Testis (tissue), 5 donors: ENCODE measurements at places on chromosomes 5 and 9.

DNA sequence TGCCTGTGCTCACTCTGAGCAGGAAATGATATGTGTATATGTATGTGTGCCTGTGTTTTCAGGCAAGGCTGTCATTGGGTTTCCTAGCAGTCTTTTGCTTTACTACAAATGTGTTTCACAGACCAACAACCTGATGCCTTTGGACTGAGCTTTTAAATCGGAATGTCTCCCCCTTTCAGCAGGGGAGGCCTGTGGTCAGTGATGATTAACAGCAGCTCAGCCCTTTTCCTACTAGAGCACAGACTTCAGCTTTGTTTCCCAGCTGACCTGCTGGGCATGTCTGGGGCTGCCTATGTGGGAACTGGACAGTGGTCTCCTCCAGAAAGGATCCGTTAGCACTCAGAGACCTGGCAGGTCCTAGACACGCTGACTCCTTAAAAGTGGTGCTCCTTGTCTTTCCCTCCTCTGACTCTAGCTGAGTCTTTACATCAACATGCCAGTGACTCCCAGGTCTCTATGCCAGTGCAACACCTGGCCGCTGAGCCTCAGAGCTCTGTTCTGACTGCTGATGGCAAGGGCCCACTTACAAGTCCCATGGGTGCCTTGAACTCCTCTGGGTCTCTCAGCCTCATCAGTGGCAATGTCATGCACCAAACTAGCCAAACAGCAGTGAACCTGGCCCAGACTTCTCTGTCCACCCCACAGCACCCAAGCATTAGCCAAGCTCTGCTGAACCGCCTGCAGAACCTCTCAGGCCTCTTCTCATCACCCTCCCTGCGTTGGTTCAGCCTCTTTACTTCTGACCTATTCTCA, 7.7 kb downstream of the MACROH2A1 start:
- DNase-seq, result no peak

GRCh38 chr5:158375531-158375930, 516.6 kb upstream of the CLINT1 start:
- no peak for DNase-seq

GRCh38 chr5:28516722-28517121, 1478.3 kb upstream of the CDH9 start:
- DNase-seq, result no peak

DNA sequence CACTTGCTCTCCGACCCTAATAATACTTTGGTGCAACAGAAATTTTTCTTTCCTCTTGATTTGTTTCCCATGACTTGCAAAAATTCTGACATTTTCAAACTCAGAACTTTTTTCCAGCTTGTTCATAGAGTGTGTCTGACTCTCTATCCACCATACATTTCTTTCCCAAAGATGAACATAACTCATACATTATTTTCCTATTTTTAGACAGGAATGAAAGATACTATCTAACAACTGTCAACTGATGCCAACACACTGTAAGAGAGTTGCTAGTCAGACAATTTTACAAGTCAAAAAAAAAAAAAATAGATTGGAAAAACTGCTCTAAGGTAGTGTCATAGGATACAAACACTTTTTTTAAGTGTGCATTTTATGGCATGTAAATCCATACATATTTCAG, 1001.0 kb upstream of the WWC1 start:
- DNase-seq, result no peak

GRCh38 chr9:122810306-122810946, 10.5 kb downstream of the OR1K1 start:
- peak; percentile 75 for DNase-seq

GRCh38 chr5:8458038-8458383, 589.1 kb downstream of the MTRR start:
- DNase-seq, result peak; percentile 28

- no peak for DNase-seq
Measured at GRCh38 chr5:180389252-180390101, 36.3 kb upstream of the GFPT2 start.

DNA sequence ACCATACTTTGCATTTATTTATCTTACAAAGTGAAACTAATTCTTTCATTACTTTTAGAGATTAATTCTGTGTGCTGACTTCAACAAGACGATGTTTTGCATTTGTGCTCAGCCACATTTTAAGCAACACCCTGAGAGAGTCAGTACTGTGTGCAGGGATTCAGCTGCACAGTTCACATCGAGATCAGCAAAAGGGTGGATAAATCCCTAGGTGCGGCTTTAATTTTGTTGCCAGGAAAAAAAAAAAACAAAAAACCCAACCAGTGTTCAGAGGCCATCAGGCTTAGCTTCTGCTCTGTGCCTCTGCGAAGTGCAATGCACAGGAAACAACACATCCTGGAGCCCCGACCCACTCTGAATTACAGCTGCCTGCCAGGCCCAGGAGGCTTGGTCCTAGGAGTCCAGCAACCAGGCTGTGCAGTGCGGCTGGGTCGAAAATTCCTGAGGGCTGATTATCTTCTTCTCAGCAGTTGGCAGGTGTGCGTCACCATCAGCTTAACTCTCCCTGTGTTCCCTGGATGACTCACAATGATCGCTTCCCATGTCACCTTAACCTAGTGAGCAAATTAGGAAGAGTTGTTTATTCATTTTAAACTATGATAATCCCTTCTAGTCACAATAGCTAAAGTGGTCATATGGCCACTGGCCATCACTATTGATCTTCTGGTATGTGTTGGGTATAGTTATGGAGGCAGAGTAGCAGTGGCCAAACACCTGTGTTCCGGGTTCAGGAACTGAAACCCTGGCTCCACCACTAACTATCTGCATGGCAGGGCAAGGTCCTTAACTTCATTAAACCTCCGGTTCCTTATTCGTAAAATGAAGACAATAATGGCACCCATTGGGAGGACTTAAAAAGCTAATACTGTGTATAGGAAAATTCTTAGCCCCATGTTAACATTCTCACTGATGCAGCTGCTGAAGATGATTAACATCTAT, 31.2 kb upstream of the NDUFB6 start:
- peak; percentile 21 for DNase-seq

DNA sequence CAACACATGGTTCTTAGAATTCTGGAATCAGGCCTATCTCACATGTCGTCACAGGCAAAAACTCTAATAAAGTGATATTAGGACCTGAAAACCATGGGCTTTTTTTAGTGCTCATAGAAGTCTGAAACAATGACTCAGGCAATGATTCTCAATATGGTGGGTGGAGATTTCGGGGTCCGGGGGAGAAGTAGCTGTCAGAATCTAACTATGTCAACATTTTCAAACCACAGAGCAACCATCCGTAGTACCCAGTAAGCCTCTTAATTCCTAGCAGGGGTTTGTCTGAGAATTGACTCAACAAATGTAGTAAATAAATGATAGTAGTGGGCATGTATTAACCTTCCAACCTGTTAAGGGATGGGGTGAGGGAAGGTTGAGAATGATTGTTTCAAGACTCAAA, 2.6 kb downstream of the AMACR start:
- no peak for DNase-seq

DNA sequence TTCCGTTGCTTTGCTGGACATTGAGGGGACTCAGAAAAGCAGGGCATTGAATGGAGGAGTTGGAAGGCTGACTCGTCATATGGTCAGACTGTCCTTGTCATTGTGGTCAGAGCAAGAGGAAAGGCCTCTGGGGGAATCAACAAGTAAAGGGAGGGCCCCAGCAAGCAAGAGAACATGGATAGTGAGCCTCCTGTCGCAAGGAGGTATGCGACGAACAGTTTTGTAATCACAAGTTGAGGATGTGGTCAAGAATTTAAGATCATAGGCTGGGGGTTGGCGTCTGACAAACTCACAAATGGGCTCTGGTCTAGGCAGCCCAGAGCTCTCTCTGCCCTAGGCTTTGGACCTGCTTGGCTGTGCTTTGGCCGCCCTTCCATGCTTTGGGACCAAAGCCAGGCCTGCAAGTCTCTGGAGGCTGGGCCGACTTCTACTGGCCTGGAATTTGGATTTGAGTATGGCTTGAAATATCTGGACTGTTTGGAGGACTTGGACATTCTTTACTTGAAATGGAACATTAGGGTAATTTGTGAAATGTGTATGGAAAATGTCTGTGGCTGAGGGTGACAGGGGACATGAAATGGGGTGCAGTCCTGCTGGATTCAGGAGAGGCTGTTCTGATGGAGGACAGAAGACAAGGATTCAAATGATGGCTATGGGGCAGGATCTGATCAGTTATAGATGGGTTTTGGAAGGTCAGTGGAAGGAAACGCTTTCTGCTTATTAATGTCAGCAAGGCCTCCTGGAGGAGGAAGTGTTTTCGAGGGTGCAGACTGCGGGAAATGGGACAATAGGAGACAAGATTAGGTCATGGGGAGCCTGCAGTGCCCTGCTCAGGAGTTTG, 19.2 kb upstream of the NDST1 start:
- peak; percentile 72 for DNase-seq

GRCh38 chr9:27818348-27818747, 245.1 kb upstream of the C9orf72 start:
- no peak for DNase-seq

DNA sequence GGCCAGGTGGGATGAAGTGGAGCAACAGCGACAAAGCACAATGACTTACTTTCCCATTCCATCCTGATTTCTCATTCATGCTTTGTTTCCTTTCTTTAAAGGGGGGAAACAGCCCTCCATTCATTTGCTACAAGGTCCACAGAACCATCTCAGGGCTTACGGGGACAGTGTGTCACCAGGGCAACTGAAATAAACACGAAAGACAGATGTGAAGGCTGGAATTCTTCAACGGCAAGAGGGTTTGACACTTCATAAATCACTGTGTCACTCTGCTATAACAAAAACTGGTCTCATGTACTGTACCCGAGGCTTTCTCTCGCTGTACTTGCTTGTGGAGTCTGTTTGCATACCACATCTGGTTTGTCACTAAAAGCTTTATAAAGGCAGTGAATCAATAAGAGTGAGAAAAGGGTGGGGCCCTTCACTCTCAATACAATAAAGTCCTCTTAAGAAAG, 150.8 kb downstream of the EFNA5 start:
- no peak for DNase-seq

DNA sequence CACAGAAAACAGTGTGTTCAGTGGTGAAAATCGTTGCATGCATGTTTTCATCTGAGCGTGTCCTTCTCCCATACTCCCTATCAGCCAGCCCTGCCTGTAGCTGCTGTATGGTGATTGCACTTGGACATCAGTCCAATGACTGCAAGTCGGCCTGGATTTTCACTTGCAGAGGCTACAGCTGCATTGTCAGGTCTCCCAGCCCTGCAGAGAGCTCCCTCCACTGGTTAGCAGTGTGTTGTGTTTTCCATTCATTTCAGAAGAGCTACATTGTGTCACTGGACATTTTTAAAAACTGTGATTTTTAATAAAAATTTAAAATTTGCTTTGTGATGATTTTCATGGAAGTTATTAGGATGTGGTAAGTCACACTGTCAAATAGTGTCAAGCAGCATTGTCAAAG, 96.6 kb downstream of the SYK start:
- DNase-seq, result no peak

- no peak for DNase-seq
Measured at GRCh38 chr5:17463653-17464052, 34.4 kb upstream of the TAF11L2 start.

- no peak for DNase-seq
Measured at GRCh38 chr5:9183992-9184391, 361.9 kb downstream of the SEMA5A start.

DNA sequence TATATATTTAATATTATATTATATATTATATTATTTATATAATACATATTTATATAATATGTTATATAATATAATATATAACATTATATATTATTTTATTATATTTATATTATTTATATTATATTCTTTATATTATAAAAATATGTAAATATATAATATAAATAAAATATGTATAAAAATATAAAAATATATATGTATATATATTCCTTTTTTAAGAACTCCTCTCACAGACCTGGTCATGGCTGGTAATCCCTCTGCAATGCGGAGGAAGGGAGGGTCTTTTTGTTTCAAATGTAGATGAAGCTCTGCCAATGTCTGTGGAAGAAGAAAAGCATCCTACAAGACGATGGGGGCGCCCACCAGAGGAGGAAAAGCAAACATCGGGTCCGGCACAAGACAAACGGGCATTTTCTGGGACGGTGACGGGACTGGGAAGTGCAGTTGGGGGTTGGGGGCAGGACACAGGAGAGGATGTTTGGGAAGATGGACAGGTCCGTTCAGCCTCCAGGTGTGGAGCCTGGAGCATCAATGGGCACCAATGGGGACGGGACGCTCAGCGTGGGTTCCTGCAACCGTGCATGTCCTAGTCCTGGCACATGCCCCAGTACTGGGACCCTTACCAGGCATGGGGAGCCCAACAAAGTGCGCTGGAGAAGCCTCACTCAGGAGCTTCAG, 194.0 kb downstream of the IRX1 start:
- no peak for DNase-seq

- DNase-seq, result peak; percentile 31
Measured at GRCh38 chr5:138661291-138661960, 86.2 kb upstream of the HSPA9 start.

DNA sequence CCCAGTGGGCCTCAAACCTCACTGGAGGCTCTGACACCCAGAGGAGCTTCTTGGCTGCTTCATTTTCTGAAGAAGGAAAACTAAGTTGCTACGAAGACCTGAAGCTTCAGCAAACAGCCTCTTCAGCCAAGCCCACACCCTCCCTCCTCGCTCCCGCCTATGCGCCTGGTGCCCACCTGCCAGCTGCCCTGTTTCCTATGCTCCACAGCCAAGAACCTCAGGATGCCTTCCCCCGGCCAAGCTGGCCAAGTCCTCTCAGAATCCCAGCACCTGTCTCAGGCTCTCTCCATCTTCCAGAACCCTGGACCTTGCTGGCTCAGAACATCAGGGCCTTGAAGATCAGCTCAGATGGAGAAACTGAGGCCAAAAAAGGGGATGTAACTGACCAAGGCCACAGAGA, 60.4 kb downstream of the STK10 start:
- no peak for DNase-seq

DNA sequence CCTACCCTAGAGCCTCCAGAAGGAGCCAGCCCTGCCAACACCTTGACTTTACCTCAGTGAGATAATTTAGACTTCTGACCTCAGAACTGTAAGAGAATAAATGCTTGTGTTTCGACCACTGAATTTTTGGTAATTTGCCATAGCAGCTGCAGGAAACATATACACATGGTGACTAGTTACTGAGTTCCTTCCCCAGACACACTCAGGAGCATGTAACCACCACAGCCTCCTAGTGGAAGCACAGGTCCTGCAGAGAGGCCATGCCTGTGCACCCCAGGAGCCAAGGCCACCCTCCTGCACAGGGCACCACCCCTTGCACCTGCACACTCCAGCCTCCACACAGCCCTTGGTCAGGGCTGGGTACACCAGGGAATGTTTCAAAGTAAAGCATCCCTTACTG, 7.6 kb upstream of the CAMSAP1 start:
- DNase-seq, result no peak

GRCh38 chr5:1495525-1495897, 28.2 kb downstream of the LPCAT1 start:
- no peak for DNase-seq

GRCh38 chr9:35220659-35221338, 59.0 kb downstream of the UNC13B start:
- DNase-seq, result no peak

DNA sequence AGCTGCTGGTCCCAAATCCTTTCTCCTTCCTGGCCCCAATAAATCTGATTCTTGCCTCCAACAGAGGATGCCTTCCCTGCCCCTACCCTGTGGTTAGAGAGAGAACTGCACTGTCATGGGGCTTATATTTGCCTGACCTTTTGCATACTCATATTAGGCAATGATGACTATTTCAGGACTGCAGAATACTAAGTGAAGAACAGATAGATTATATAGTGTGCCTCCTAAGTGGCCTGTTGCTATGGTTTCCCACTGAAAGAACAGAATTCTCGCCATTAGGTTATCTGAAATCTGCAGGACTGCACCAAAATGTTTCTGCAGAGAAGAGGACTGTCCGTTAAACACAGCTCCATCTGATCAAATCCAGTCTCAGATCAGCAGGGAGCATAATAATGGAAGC, 87.3 kb upstream of the CCNG1 start:
- DNase-seq, result no peak

GRCh38 chr5:171422902-171423663, 3.6 kb downstream of the FGF18 start:
- DNase-seq, result no peak
